ENCODE measurements at places on chromosomes 3 and 15.

DNA sequence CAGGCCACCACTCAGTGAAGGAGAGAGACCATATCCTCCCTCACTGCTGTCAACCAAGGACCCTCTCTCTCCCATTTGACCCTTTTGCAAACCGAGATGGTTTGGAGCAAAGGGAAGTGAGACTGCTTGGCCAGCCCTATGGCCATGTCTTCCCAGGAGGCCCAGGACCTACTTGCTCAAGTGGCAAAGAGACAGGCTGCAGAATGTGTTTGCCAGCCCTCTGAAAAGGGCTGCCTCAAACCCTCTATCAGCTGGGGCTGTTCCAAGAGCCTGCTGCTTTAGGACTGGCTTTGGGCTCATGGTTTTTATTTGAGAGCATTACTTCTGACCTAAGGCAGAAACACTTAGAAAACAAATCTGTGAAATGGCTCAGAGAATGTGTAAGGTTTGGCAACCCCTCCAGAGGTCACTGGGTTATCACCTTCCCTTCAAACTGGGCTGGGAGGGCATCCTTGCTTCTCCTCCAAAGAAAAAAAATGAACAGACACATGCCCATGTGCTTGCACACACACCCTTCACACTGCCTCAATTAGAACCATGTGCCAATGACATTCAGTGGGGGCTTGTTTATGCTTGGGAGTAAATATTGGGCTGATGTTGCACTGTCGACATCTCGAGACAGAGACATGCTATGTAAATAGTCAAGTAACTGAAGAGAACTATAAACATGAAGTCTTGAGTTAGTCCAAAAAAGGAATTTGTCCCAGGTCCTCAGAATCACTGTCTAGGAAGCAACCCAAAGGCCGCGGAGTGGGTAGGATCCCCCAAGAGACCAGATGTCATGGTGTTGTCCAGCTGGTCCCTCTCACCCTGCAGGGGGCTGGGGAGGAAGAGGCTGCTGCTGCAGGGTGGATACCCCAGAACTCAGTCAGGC is 49.8 kb upstream of the CTDSPL start:
- no peak for DNase-seq

DNA sequence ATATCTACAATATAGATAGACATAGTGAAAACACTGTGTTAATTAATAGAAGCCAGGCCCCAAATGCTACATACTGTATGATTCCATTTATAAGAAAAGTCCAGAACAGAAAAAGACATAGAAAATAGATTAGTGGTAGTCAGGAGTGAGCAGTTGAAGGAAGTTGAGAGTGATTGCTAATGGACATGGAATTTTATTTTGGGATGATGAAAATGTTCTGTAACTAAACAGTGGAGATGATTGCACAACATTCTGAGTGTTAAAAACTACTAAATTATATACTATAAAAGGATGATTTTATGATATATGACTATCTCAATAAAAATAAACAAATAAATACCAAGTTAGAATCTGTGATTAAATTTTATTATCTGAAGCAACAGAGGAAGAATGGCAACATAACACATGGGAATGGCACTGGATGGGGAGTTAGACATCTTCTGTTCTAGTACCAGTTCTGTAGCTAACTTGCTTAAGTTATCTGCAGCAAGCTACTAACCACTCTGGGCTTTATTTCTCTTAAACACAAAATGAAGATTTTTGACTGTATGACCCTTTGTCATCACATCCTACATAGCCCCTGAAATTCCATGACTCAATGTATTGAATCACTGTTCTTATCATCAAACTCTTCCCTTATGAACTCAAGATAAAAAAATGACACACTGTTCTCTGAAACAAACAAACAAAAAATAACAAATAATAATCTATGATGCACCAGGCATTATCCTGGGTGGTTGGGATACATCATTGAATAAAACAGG is 612.7 kb downstream of the TBL1XR1 start:
- DNase-seq: no peak

GRCh38 chr3:173395073-173395411 is 2.5 kb upstream of the NLGN1 start:
- DNase-seq: no peak

DNA sequence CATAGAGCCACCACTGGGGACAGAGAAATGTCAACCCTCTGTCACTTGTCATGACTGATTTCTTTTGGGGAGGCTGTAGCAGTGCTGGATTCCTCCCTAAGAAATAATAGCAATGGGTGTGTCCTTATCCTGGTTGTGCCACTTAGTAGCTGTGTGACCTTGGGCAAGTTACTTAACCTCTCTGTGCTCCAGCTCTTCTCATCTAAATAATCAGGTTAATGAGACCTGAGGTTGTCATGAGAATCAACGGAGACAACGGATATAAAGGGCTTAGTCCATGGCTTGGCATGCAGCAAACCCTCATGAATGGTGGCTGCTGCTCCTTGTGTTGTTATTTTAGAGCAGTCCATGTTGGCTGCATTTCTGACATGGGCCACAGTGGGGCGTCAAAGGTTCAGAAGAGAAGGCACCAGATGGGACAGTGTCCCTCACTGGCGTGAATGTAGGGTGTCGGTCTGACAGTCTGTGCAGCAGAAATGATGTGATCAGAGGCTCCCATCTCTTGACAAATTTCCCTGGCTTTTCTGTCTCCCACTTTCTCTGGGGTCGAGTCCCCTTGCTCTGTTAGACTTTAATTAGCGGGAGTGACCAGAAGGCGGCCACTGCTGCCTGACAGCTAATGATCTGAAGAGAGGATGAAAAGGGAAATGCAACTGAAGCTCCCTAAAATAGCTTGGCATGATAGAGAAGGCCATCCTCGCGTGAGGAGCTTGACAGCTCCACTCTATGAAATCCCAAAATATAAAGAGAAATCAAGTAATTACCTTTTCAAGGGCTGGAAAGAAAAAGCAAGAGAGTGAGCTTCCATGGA is 209.4 kb downstream of the CADPS start:
- DNase-seq: no peak

DNA sequence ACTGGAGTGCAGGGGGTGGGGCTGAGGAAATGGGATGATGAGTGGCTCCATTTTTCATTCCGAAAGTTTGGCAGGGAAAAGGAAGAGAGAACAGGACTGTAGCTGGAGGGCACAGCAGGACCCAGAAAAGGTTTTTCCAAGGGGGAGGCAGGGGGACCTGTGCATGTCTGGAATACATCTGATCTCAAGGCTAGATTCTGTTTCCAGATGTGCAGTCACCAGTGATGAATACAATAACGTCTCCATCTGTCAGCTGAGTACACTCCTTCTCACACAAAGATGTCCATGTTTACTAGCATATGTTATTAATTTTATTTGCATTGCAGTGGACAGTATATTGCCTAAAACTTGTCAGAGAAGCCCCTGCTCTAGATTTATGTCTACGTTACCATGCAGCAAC is 39.9 kb upstream of the PRTG start:
- DNase-seq: no peak

DNA sequence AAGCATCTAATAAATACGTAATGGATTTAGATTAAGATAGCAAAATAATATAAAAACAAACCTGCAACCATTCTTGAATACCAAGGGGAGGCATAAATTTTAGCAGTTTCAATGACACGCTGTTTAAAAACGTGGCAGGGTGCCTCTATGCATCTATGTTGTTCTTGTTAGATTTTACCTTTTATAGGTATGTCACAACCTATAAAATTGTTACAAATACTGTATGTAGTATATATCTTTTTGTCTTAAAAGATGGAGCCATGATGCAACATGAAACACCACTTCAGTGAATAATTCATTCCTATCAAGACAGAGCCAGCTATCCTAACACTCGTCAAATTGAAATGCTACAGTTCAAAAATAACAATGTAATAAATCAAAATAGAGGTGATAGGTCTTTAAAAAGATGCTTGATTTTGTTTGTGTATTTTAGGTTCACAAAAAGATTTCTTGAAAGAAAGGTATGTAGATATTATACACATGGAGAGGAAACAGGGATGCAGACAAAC is 1059.2 kb downstream of the ROBO1 start:
- no peak for DNase-seq

GRCh38 chr3:156149876-156150275 is 29.5 kb downstream of the KCNAB1 start:
- DNase-seq: no peak

DNA sequence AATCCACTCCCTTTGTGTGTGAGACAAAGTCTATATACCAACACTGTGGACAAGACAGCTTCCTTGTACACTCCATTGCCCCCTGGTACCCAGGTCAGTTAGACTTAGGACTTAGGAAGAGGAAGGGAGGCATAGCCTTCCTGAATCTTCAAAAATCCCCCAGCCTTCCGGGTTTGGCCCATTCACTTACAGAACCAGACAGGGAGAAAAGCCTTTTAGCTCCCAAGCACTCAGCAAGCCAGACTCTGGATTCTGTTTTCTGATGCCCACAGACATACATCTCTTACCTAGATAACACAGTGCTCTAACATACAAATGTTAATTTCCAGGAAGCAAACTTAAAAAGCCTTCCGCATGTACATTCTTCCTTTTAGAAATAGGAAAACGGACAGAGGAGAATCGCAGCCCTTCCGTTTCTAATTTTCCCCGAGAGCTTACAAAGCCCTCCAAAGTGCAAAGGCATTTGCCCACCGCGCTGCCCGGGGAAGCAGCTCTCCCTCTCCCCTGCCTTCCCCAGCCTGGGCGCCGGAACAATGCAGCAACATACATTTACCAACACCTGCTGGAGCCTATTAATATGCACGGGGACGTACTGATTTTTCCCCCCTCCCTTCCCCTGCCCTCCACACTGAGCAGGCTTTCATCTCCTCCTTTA is 442.0 kb downstream of the MAGI1 start:
- no peak for DNase-seq

DNA sequence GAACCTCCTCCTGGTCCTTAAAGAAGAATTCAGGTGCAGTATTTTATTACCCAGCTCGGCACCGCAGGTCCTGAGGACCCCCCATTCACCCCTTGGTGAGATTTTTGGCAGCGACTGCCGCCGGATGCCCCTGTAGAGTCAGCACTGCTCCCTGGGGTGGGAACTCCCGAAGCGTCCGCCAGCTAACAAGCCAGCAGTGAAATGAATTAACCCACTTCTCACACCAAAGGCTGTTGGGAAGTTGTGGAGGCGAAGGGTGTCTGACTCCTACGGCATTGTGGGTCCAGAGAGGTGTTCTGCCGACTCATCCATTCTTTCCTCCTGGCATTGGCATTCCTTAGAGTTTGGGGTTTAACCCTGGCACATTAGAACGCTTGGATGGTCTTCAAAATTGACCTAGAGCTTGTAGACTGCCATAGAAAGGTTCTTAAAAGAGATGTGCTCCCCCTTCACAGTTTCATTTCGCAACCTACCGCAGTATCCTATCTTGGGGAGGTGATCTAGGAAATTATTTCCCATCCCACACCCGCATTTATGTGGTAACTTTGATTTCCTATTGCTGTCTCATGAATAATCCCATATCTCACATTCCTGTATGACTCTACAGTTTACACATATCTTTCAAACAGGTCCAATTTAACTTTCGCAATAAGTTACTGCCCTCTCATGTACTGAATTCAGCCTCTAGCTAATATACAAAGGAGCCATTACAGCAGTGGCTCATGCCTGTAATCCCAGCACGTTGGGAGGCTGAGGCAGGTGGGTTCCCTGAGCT is 879 bp upstream of the EIF5A2 start:
- DNase-seq: no peak

DNA sequence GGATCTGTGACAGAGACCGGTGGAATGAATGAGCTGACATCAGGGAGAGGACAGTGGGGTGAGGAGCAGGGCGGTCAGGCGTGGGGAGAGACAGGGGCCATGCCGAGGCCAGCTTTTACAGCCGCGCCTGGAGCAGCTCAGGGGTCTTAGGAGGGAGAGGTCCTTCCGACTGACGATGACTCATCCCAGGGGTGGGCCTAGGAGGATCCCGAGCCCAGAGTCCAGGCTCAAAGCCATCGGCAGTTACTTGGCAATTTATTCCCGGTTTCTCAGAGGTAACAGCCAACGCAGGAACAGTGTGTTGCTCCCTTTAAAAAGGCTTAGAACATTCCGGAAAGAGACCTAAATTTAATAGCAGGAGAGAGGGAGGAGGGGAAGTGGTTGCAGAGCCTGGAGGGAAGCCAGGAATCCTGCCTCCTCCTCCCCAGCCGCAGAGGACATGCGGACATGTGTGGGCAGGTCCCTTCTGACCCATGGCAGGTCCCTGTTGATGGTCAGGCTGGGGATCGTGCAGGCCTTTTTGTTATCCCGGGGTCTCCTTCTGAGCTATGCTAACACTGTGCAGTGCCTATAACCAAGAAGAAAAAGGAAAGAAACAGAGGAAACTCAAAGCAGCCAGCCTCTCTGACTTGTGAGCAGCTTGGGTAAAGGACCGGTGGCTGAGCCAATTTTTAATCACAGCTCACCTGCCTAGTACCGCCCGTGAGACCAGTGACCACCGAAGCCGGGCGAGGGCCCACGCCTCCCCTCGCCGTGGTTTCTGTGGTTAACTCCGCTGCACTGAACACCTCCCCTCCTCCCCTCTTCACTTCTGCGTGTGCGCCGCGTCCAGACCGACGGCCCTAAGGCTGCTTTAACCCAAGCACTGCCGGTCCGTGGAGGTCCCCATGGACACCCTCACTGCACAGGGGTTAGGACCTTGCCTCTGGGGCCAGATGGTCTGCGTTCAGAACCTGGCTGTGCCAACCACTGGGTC is 392.4 kb upstream of the PROK2 start:
- no peak for DNase-seq

DNA sequence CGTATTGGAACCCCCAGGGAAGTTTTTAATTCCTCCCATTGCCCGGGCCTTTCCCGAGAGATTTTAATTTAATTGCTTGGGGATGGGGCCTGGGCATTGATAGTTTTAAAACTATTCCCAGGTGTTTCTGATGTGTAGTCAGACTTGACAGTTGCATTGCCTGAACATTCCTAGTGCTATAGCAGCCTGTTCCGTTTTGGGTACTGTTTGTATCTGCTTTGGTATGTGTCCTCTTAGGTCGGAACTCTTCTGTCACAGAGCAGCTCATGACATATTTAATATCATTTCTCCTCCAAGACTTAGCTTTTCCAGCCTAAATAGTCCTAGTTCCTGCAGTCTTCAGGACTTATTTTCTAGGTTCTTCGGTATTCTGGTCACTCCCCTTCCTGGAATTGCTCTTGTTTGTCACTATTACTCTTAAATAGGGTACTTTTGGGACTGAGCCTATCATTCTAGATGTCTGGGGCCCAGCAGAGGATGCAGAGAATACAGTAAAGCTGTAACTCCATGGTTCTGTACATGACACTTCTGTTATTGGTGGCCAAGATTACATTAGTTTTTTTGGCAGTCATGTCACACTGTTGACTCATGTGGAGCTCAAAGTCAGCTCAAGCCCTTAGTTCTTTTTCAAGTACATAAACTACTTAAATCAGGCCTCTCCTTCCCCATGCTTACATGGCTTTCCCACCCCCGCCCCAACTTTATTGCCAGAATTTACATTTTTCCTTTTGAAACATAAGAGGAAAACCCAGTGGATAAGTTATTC is 81.5 kb downstream of the BBX start:
- no peak for DNase-seq
